ENCODE measurements at places on chromosomes 16 and 17.

- DNase-seq = no peak
Observed at GRCh38 chr17:48004983-48005382, 32.6 kb downstream of the COPZ2 start.

DNA sequence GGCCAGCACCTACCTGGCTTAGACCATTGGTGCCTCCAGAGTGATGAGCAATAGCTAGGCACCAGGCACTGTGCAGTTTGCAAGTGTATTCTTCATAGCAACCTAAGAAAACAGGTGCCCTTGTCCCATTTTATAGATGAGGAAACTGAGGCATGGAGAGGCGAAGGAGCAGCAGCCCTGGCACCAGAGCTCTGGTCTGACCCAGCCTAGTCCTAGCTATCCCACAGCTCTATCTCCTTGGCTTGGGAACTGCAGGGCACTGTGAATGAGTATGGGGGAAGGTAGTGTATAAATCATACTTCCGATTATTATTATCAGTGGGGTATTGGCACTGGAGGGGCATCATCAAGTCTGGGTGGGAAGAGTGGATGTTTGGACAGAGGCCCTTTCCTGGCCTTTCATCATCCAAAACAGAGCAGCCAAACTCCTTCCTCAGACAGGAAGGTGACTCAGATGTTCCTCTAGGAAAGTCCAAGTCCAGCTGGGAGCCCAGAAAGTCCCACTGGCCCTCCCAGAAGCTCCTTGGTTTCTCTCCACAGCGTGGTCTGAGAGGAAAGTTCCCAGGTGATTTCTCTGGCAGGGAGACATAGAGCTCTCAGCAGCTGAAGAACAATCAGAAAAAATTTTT lies 32.0 kb upstream of the PLLP start:
- DNase-seq = no peak

- no peak for DNase-seq
Observed at GRCh38 chr16:29854520-29855100, 8.4 kb downstream of the CDIPT start.

DNA sequence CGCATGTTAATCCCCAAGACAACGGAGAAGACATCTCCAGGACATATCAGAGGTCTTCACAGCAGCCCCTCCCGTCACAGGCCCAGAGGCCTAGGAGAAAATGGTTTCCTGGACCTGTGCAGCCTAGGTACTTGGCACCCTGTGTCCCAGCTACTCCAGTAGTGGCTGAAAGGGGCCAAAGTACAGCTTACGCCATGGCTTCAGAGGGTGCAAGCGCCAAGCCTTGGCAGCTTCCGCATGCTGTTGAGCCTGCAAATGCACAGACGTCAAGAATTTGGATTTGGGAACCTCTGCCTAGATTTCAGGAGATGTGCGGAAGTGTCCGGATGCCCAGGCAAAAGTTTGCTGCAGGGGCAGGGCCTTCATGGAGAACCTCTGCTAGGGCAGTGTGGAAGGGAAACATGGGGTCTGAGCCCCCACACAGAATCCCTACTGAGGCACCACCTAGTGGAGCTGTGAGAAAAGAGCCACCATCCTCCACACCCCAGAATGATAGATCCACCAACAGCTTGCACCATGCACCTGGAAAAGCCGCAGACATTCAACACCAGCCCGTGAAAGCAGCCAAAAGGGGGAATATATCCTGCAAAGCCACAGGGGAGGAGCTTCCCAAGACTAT lies 159.3 kb upstream of the COX10 start:
- DNase-seq = no peak

DNA sequence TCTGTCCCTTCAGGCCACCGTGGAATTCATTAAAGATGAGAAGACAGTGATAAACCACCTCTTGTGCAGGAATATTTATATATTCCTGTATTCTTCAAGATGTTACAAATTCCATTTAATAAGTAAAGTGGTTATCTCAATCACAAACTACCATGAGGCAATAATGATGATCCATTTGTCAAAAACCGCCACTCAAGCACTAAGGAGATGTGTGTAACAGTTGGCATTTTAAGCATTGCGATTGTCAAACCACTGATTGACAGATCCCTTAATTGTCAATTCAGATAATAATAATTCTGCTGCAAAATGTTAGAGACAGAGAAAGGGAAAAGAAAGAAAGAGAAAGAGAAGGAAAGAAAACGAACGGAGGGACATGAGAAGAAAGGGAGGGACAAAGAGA lies 476.1 kb upstream of the RBFOX1 start:
- DNase-seq = no peak

- no peak for DNase-seq
Observed at GRCh38 chr16:539901-540530, 12.5 kb downstream of the CAPN15 start.

- DNase-seq = no peak
Observed at GRCh38 chr16:17471719-17472461, 1.1 kb upstream of the XYLT1 start.

DNA sequence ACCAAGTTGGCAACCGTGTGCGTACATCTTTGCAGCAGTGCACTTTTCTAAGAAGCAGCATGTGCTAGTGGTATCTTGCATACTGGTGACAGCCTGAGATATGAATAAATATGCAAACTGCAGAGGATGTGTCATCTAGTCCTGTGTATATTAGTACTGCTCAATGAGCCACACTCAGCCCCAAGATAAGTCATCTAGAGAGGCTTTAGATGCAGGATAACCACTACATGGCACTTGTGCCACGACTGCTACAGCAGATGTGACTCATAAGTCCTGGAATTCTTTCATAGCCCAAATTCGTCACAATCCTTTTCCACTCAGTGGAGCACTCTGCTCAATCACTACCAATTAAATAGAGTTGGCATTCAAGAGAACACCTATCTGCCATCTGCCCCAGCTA lies 171.5 kb downstream of the AXIN2 start:
- DNase-seq = no peak

GRCh38 chr17:1077581-1077985 lies 80.7 kb downstream of the TIMM22 start:
- no peak for DNase-seq
